Trophoblast cell (in vitro differentiated cells and primary cell): ENCODE measurements at places on chromosomes 16 and 17.

DNA sequence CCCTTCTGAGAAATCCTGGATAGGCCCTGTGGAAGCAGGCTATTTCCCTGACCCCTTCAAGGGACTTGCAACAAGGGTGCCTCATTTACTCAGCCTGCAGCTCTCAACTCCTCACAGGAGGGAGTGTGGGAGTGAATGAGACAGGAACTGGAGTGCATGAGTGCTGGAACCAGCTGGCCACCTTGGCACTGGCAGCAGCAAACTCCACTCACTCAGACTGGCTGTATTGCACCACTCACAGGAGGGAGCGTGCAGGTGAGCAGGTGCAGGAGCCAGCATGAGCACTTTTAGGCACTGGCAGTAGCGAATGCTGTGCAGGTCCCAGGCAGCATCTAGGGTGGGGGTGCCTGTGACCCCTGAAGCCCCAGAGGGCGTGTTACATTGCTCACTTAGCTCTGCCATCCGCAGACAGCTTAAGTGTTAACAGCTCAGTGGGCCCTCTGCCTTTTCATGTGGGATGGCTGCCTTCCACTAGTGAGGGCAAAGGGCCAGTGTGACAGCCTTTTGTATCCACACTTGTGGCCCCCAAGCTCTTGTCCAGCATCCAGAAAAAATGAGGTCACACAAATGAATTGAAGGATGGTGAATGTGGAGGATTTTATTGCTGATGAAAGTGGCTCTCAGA lies 11.0 kb upstream of the ZNHIT3 start:
- no peak for DNase-seq

GRCh38 chr16:53922067-53922806 lies 218.3 kb downstream of the FTO start:
- no peak for DNase-seq

DNA sequence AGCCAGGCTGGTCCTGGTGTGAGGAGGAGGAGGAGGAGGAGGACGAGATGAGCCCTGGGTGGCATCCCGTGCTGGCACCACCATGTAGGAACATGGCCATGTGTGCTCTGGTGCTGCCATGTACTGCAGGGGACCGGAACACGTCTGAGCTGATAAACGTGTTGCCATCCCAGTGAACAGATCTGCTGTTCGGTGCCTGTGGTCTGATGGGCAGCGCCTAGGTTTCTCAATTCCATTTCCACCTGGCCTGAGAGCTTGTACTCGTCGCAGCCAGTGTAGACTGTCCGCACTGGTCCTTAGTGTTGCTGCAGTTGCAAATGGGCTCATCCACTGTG lies 28.4 kb upstream of the FOXK2 start:
- no peak for DNase-seq

- DNase-seq = no peak
These were observed 223.7 kb downstream of the ZNF423 start for GRCh38 chr16:49632086-49632794.

DNA sequence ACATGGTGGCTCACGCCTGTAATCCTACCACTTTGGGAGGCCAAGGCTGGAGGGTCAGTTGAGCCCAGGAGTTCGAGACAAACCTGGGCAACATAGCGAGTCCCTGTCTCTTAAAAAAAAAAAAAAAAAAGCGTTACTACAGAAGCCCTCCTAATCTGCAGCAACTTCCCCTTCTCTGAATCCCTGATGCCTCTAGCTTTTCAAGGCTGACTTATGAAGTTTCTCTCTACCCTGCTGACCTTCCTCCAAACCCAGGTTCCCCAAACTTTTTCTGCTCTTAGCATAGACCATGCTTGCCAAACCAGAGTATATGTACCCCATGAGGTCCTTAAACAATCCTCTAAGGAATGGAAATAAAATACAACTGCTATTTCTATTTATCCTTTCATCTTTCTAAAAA lies 16.4 kb downstream of the LYRM1 start:
- no peak for DNase-seq

DNA sequence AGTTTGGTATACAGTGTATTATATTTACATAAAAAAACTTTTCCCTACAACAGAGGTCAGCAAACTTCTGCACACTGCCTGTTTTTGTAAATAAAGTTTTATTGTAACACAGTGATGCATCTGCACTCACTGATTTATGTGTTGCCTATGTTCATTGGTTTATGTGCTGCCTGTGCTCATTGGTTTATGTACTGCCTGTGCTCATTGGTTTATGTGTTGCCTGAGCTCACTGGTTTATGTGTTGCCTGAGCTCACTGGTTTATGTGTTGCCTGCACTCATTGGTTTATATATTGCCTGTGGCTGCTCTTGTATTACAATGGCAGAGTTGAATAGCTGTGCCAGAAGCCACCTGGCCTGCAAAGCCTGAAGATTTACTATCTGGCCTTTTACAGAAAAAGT lies 81.6 kb downstream of the MYH11 start:
- no peak for DNase-seq

DNA sequence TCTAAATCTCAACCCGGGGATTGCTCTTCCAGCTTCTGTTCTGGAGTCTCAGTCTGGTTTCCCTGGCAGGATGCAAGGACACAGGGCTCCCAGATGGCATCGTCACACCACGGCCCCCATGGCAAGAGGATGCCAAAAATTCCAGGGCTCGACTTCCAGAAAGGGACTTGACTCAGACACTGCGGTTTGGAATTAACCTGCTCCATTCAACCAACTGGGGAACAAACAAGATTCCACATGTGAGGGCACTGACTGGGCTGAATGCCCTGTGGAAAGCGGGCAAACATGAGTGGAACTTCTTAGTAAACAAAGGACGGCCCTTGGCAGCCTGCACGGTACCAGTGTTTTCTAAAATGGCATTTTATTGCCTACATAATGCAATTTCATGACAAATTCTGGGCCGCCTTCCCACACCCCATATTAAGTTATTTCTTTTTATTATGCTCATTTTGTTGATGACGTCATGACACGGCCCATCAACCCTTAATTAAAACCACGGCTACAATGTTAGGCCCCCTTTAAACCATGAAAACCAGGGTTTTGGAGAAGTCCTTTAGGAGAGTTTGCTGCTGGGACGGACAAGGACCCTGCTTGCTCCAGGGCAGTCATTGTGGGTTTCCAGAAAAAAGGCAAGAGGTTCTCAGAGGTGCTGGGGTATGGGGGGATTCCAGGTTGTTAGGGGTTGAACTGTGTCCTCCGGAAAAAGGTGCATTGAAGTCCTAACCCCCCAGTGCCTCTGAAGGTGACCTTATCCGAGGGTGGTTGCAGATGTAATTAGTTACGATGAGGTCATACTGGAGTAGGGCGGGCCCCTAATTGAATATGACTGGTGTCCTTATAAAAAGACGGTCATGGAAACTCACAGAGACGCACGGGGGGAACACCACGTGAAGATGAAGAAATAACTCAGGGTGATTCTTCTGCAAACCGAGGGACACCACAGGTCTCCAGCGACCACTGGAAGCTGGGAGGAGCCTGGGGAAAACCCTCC lies 205.6 kb downstream of the FOXL1 start:
- no peak for DNase-seq

- DNase-seq = no peak
These were observed 45.4 kb upstream of the HSBP1 start for GRCh38 chr16:83762141-83762991.

DNA sequence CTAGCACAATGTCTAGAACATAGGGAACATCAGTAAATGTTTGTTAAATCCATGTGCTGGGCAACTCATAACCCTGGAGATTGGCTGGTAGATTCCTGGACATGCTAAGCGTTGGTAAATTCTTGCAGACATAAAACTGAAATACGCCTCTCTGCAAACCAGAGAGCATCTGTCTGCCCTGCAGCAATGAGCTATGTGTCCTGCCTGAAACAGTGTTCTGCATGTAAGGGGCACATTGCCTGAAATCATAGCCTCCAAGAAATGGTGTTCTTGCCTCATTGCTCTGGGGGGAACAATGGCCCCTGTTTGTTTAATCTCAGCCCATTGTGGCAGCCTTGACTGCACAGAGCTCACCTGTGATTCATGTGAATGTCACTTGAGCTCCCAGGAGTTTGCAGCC lies 113.5 kb upstream of the CCL2 start:
- no peak for DNase-seq

DNA sequence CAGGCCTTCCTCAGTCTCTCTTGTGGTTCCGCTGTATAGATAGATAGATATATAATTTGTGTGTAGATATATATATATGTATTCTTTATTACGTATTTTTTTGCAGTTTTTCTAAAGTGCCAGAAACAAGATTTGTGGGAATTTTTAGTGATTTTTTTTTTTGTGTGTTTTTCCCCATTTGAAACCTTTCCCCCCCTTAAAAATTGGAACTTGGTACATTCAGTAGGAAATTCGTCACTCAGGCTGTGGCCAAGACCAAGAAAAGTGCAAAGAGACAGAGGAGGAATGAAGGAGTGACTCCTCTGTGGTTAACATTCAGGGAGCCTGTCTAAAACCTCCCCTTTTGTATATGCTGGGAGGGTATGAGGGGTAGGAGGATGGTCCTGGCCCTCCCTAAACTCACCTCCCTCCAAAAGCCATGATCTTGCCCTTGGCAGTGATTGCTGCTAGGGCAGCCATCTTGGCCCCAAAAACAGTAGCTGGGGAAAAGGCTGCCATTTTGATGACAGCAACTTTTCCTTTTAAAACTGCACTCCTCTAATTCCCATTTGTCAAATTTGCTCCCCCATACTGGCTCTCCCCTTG lies 15.2 kb downstream of the CHRNB1 start:
- no peak for DNase-seq

DNA sequence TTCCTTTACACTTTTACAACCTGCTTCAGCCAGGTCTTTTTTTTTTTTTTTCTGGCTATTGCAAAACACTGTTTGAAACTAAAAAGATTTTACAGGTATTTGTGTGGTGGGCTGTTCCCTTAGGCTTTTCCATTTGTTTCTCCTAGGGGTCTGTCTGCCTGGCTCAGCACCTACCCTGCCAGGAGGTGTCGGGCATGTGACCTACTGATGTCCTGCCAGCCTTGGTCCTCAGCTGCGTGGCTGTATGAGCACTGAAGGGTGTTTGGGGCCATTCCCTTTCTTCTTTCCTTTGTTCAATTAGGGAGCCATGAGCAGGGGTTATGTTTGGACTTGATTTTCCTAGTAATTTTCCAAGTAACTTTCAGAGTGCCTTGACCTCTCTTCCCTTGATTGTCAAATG lies 269.2 kb upstream of the SALL1 start:
- DNase-seq = no peak

GRCh38 chr17:80898716-80899115 lies 92.9 kb upstream of the CHMP6 start:
- no peak for DNase-seq

- DNase-seq = no peak
These were observed 140.5 kb downstream of the CACNG3 start for GRCh38 chr16:24396350-24397271.

- DNase-seq = peak; percentile 85
These were observed 16.6 kb upstream of the DBNDD1 start for GRCh38 chr16:90035902-90036301.

DNA sequence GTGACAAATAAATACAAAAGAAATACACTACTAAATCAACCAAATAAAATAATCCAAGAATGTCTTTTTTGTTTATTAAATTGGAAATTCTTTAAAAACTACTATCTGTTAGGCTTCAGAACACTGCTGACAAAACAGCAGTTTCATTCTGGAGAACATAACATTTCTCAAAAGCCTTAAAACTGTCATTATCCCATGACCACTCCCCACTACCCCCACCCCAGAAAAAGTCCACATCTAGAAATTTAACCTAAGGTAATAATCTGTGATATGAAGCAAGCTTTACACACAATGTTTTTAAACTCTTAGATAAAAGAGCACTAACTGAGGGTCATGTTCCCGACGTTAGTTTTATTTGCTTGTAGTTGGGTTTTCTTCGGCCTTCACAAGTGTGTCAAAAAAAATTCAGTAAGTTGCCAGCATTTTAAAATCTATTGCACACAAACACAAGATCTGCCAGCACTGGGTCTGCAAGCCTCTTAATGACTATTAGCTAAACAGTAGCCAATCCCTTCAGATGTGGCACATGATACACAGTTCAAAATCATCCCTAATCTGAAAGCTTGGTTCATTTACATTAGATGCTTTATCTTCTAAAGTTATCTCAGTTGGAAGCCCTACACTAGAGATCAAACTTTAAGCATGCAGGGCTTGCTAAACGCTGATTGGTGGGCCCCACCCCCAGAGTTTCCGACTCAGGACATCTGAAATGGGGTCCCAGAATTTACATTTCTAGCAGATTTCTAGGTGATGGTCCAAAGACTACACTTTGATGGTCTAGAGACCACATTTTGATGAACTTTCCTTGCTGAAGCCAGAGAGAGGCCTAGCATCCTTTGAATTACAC lies 75.2 kb downstream of the KANSL1 start:
- DNase-seq = no peak

DNA sequence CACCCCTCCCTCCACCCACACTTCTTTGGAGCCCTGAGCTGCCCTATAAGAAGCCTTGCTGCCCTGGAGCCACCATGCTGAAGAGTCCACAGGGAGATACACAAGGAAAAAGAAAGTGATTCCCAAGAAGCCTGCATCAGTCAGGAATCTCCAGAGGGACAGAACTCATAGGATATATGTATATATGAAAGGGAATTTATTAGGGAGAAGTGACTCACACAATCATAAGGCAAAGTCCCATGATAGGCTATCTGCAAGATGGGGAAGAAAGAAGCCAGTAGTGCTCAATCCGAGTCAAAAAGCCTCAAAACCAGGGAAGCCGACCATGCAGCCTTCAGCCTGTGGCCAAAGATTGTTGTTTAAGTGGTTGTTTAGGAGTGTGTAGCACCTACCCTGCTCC lies 87.9 kb downstream of the TMEM114 start:
- DNase-seq = no peak

- DNase-seq = peak; percentile 61
These were observed 60.8 kb upstream of the CORO6 start for GRCh38 chr17:29683481-29683880.

- DNase-seq = no peak
These were observed 26.8 kb downstream of the DYNLL2 start for GRCh38 chr17:58110012-58110411.

DNA sequence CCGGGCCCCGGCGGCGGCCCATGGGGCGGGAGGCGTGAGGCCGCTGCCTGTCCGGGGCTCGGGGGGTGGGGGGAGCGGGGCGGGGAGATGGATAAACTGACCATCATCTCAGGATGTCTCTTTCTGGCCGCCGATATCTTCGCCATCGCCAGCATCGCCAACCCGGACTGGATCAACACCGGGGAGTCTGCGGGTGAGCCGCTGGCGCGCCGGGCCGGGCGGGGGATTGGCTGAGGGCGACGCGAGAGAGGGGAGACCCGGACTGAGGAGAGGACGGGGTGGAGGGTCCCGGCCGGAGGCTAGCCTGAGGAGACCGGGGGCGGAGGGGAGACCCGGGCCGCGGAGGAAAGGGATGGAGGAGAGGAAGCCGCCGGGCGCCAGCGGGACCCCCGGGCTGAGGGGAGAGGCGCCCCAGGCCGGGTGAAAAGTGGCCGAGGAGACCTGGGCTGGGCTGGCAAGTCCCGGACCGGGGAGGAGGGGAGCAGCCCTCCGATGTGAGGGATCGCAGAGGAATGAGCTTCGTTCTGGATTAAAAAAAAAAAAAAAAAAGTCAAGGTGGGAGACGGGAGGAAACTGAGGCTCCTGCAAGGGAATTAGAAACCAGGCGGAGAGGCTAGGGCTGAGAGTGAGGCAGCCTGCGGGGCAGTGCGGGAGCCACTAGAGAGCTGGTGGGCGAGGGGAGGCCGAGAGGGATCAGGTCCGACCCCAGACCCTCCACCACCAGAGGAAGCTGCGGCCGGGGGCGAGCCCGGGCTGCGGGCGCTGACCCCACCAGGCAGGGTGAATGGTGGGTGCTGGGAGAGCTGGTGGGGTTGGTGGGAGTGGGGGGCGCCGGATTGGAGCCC lies 526 bp downstream of the MOSMO start:
- DNase-seq = no peak
